Pancreas (tissue), 10 donors: ENCODE measurements at places on chromosomes 1 and 21.
A peak's percentile ranks its signal among the peaks of the same experiment; 100 is the strongest.

DNA sequence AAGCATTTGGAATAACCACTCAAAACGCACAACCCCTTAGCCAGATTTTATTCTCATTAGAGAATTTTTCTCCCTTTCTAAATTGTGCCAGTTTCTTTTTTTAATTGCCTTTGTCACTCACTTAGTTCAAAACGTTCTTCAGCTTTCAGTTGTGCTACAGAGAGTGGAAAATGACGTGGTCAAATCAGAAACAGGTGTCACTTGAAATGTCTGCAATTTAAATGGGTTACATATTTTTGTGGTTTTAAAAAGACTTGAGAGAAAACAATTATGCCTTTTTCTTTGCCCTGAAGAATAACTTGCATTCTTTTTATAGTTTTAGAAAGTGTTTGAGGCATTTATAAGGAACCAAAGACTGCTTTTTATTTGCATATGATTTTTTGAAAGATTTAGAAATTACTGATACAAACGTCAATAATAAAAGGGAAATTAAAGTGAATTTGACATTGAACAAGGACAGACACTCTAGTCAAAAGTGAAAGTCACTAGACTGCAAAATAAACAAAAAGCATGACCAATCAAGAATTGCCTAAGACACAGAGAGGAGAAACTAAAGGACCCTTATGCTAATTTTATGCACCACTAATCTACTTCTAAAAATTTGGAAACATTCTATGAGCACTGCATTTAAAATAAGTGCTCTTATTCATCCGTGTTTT lies 191.0 kb downstream of the TPR start:
- H3K27ac ChIP-seq = no peak overlapping the region
- DNase-seq = no peak
- no peaks in the 10 kb centered on the region for H3K36me3 ChIP-seq
- H3K4me3 ChIP-seq = no peak overlapping the region

DNA sequence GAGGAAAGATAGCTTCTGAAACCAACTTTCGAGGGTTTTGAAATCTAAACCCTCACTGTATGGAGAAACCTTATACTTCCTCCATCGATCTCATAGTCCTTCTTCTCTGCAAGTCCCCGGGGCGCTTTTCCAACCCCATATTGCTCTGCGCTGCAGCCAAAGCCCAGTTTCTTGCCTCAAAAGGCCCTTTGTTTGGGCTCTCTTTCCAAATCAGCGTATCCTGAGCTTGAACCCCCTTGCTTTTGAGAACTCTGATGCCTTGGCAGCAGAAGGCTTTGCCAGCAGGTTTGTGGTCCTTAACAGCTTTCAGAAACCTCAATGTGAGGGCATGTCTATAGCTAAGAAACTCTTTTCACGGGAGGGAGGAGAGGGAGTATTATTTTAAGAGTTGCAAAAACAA lies 21.6 kb downstream of the PLPP3 start:
- H3K27ac ChIP-seq = no peak overlapping the region
- no peak for DNase-seq
- H3K36me3 ChIP-seq = no peaks in the 10 kb centered on the region
- H3K27me3 ChIP-seq = no peaks in the 10 kb centered on the region

DNA sequence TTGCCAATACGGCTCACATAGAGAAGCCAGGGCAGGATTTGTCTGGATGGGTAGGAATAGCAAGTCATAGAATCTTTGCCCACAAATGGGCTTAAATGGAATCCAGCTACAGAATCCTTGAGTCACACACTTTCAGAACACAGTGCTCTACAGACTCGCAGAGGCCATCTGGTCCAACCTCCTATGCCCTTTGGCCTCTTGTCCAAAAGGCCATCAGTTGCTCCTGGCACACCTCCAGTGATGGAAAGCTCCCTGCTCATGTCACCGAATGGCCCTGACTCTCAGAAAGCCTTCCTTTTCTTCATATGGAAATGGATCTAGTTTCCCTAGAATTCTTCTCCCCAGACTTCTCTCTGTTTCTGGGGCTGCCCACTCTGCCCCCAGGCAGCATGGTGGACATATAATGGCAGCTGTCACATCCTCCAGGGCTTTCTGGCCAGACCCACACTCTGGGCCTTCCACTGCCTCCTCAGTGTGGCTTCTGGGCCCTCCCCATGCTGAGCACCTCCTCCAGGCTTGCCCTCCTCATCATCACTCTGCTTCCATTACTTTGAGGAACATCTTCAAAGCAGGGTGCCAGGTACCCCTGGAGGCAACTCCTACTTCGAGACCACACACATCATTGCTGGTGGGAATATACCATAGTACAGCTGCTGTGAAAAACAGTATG lies 33.6 kb upstream of the TRABD2B start:
- no peaks in the 10 kb centered on the region for H3K27me3 ChIP-seq
- H3K4me3 ChIP-seq = no peak overlapping the region
- H3K27ac ChIP-seq = no peak overlapping the region
- no peaks in the 10 kb centered on the region for H3K4me1 ChIP-seq
- no peak for DNase-seq
- no peaks in the 10 kb centered on the region for H3K36me3 ChIP-seq

- no peaks in the 10 kb centered on the region for H3K27me3 ChIP-seq
- no peak overlapping the region for H3K4me3 ChIP-seq
- no peak overlapping the region for H3K27ac ChIP-seq
- H3K36me3 ChIP-seq = no peaks in the 10 kb centered on the region
- H3K4me1 ChIP-seq = no peaks in the 10 kb centered on the region
Measured at GRCh38 chr1:115755456-115756370, 12.8 kb downstream of the CASQ2 start.

DNA sequence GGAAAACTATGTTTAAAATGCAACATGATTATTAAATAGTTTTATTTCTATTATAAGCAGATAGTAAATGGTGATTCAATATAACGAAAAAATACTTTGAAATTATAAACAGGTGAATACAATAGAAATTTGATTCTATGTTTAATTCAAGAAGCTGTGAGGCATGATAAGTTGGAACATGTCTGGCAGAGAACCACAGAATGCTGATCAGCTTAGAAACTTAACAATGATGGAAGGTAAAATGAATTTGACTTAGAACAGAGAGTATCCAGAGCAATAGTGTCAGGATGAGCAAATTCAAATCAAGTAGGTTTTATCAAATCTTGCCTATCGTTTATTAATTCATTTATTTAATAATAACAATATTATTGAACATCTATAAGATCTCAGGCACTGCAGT lies 83.4 kb upstream of the ADGRL4 start:
- DNase-seq = no peak
- H3K27me3 ChIP-seq = no peaks in the 10 kb centered on the region
- no peaks in the 10 kb centered on the region for H3K4me1 ChIP-seq
- no peak overlapping the region for H3K4me3 ChIP-seq
- H3K27ac ChIP-seq = no peak overlapping the region

DNA sequence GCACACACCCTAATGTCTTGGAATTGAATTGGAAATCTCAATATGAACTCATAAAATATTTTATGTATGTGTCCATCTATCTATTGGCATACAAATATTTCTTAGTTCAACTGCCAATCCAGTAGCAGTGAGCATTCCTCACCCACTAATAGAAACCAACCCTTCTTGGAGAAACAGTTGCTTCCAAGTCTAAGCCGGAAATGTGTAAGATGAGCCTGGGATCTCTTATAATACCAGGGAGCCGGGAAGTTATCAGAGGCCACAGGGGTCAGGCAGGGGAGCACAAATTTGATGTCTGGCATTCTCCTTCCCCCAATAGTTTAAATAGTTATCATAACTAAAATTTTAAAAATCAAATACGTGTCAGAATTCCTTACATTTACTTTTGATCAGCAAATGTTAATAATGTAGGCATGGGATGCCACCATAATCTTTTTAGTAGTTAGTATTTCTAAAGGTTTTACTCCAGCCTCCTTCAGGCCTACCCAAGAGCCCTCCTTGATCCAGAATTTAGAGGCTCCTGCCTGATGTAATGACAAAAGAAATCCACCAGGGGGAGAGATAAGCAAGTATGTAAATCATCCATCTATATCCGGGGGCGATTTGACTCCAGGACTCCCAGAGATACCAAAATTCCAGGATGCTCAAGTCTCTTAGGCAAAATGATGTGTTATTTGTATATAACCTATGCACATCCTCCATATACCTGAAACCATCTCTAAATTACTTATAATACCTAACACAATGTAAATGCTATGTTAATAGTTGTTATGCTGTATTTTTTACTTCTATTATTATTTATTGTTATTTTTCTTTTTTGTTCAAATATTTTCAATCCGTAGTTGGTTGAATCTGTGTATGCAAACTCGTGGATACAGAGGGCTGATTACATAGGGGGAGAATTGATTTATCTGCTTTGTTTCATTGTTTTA lies 218.7 kb upstream of the COA6 start:
- no peak overlapping the region for H3K4me3 ChIP-seq
- H3K27ac ChIP-seq = no peak overlapping the region
- no peaks in the 10 kb centered on the region for H3K27me3 ChIP-seq
- no peak for DNase-seq
- no peaks in the 10 kb centered on the region for H3K4me1 ChIP-seq
- no peaks in the 10 kb centered on the region for H3K36me3 ChIP-seq

DNA sequence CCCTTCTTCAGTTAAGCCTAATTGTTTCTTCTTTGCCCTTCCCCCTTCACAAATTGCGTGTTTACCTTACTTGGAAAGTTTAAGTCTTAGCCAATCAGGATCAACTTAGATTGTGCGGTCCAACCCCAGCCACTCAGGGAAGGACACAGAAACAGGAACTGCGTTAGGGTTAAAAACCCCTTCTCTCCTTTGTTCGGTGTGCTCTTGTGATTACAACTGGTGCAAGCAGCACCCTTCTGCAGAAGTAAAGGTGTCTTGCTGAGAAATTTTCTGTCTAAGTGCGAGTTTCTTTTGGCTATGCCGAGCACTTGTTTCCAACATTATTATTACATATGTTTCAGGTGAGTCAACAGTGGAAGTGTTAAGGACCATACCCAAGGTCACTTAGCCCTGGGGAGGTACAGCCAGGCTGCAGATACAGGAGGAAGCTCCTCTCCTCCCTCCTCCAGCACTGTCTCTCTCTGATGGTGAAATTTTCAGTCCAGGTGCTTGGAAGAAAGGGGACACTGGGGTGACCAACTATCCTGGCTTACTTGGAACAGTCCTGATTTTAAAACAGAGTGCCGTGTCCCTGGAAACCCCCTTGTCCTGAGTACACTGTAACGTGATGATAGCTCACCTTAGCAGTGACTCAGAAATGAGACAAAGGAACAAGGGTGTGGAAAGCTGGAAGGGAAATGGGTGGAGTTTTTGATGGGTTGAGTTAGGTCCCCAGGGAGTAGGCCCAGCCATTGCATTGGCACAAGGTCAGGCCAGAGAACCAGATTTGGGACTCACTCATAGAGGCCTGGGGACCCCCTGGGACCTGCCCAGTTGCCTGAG lies 68.7 kb upstream of the KLHDC7A start:
- no peaks in the 10 kb centered on the region for H3K4me1 ChIP-seq
- no peak overlapping the region for H3K4me3 ChIP-seq
- H3K36me3 ChIP-seq = no peaks in the 10 kb centered on the region
- DNase-seq = no peak
- no peaks in the 10 kb centered on the region for H3K27me3 ChIP-seq

DNA sequence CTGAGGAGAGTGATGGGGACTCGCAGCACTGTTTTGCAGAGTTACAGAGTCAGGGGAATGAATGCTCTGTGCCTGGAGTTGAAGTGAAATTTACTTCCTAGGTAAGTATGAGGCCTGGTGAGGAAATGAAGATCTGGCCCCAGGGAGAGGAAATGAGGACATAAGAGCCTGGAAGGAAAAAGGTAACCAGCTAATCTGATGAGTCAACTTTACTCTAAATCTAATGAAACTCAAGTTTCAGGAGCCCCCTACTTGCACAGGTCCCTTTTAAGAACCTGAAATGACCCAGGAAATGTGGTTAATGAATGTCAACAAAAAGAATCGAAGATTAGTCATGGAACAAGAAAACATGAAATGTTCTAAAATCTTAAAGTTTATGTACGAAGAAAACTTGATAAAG lies 599.0 kb downstream of the AGBL4 start:
- no peak overlapping the region for H3K4me3 ChIP-seq
- no peak overlapping the region for H3K27ac ChIP-seq
- DNase-seq = no peak
- no peaks in the 10 kb centered on the region for H3K27me3 ChIP-seq

DNA sequence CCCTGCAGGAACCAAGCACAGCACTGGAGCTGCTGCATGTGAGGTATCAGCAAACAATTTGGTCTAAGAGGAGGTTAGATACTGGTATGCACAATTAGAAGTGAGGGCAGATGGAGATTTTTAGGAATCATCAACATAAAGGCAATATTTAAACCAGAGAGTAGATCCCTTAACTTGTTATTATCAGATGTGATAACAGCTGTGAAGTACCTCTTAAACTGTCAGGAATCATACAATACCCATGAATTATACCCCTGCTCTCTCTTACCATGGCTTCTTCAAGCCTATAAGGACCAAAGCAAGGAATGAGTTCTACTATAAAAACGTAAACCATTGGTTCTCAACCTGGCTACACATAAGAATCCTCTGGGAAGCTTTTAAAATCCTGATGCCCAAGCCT lies 3.9 kb downstream of the BCAR3 start:
- H3K27ac ChIP-seq = no peak overlapping the region
- no peak for DNase-seq
- peaks cover 5% of the 10 kb centered on the region for H3K4me1 ChIP-seq
- no peaks in the 10 kb centered on the region for H3K36me3 ChIP-seq
- no peak overlapping the region for H3K4me3 ChIP-seq
- H3K27me3 ChIP-seq = no peaks in the 10 kb centered on the region

- no peaks in the 10 kb centered on the region for H3K36me3 ChIP-seq
- H3K27me3 ChIP-seq = no peaks in the 10 kb centered on the region
- H3K4me3 ChIP-seq = no peak overlapping the region
- no peaks in the 10 kb centered on the region for H3K4me1 ChIP-seq
- no peak overlapping the region for H3K27ac ChIP-seq
Measured at GRCh38 chr1:55575571-55576279, 360.6 kb upstream of the USP24 start.

- H3K27me3 ChIP-seq = no peaks in the 10 kb centered on the region
- no peak for DNase-seq
- peak overlapping the region; percentile 98 for H3K4me3 ChIP-seq
- peaks cover 9% of the 10 kb centered on the region for H3K4me1 ChIP-seq
- peak overlapping the region; percentile 99 for H3K27ac ChIP-seq
Measured at GRCh38 chr1:185317886-185318310, 855 bp upstream of the IVNS1ABP start.

DNA sequence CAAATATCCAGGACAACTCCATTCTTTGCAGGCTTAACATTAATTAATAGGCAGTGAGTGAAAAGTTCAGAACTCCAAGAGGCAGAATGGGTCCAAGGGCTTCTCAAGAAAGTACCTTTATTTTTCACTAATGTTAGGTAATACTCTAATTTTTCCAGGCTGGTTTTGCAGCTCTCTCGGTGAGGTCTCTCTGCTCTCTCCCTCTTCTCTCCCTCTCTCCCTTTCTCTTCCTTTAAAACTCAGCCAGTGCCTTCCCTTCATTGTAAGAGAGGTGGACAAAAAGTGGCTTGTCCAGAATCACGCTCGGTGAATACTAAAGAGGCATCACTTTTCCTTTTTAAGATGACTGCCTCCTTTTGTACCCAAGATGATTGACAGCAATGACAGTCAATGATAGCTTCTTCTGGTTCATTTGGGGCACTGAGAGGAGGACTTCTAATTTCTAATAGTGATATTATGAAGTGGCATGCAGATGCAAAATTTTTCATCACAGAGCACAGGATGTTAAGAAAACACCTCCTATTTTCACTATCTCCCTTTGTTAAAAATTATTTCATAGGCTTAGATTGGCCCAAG lies 1.3 kb upstream of the CHI3L1 start:
- H3K4me1 ChIP-seq = no peaks in the 10 kb centered on the region
- no peaks in the 10 kb centered on the region for H3K36me3 ChIP-seq
- DNase-seq = no peak
- H3K4me3 ChIP-seq = no peak overlapping the region
- no peaks in the 10 kb centered on the region for H3K27me3 ChIP-seq
- no peak overlapping the region for H3K27ac ChIP-seq
